Breast epithelium (tissue), 4 donors: ENCODE measurements at places on chromosomes 2 and 18.

DNA sequence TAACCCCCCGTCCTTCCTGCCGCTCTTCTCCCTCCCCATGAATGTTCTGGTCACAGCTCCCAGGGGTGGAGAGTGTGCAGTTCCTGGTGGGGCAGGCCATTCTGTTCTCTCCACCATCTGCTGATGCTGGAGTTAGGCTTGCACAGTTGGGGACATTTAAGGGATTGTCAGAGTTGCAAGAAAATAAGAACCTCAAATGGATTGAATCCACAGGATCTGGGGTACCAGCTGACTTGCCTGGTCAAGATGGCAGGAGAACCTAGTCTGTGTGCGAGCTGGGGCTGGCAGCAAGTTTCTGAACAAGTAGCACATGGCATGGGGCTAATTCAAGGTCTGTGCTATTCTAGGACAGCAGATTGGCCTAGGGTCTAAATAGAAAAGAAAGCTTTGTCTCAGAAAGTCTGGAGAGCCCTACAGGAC, 60.8 kb upstream of the TXNDC2 start:
- peaks cover 24% of the 10 kb centered on the region for H3K4me1 ChIP-seq
- no peaks in the 10 kb centered on the region for H3K27me3 ChIP-seq
- H3K4me3 ChIP-seq: no peak overlapping the region
- H3K27ac ChIP-seq: peak overlapping the region; percentile 81

DNA sequence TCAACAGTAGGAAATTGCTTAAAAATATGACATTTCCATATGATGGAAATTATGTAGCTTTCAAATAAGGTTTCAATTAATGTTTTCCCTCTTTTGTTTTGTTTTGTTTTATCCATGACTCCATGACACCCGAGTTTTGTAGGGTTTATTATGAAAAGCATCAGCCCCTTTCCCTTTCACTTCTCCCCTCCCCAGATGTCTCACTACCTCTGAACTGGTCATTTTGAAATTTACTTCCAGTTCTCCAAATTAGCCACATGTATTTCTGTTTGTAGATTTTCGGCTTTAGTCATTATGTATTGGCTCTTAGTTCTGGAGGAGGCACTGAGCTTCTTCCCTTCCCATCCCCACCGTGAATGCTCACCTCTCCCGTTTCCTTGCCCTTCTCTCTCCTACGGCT, 18.6 kb upstream of the VPS4B start:
- no peaks in the 10 kb centered on the region for H3K4me1 ChIP-seq
- no peaks in the 10 kb centered on the region for H3K36me3 ChIP-seq
- no peak for DNase-seq
- H3K27ac ChIP-seq: no peak overlapping the region
- no peak overlapping the region for H3K4me3 ChIP-seq

- DNase-seq: no peak
- H3K4me3 ChIP-seq: no peak overlapping the region
- no peaks in the 10 kb centered on the region for H3K27me3 ChIP-seq
- H3K4me1 ChIP-seq: no peaks in the 10 kb centered on the region
- H3K36me3 ChIP-seq: no peaks in the 10 kb centered on the region
These were observed 262.6 kb upstream of the DDX18 start for GRCh38 chr2:117551858-117552257.

- no peak for DNase-seq
- H3K36me3 ChIP-seq: no peaks in the 10 kb centered on the region
- H3K4me3 ChIP-seq: no peak overlapping the region
These were observed 30.1 kb downstream of the TGIF1 start for GRCh38 chr18:3479978-3480509.

DNA sequence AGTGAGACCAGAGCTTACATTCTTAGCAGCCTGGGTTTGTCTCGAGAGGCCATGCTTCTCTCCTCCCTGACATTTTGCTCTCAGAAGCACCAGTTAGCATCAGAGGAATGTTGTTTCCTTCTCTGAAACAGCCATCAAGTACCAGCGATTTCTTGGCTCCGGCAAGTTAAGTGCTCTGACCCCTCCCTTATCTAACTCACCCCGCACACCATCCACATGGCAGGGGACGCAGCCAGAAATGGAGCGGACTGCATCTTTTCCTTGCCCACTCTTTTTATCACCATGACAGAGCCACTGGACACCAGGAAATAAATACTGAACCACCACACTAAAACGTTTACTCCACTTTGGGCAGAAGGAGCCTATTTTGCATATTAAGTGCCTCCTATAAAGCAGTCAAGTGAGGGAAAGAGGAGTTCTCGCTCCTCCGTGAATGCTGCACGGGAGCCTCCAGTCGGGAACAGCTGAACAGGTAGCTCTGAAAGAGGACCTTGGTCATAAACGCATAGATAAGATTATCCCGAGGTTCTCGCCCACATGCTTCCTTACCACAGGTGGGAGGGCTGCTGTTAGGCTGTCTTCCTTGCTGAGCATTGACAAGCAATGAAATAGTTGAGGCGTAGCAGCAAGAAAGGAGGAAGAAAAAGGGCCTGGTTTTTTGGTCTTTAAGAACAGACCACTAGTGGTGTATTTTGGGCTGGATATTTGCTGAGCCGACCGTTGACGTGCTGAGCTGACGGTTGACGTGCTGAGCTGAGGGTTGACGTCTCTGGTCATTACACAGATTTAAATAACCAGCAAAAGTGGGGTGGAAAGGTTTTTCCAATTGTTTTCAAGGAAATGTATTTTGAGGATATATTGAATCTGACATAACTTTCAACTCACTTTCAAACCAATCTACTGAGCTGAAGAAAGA, 71.4 kb upstream of the ITGB6 start:
- no peaks in the 10 kb centered on the region for H3K27me3 ChIP-seq
- H3K27ac ChIP-seq: peak overlapping the region; percentile 97
- no peak overlapping the region for H3K4me3 ChIP-seq
- no peaks in the 10 kb centered on the region for H3K36me3 ChIP-seq
- no peaks in the 10 kb centered on the region for H3K4me1 ChIP-seq

DNA sequence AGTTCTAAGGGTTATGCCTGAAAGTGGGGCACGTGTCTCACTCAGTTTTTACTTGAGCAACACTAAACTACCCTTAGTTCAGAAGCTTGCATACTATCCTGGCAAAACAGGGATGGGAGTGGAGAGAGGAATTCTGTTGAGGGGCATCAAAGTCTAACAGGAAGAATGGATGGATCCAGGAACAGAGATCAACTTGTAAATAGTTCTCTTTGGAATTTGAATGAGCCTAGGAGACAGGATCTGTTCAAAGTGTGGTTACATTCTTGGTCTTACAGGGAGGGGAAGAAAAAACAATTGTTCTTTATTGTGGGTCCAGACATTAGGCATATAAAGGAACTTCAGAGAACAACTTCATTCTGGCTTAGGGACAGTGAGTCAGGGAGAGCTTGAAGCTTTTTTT, 560.2 kb downstream of the CNTNAP5 start:
- H3K36me3 ChIP-seq: no peaks in the 10 kb centered on the region
- no peaks in the 10 kb centered on the region for H3K27me3 ChIP-seq
- H3K4me3 ChIP-seq: no peak overlapping the region
- no peak for DNase-seq
- H3K4me1 ChIP-seq: no peaks in the 10 kb centered on the region

DNA sequence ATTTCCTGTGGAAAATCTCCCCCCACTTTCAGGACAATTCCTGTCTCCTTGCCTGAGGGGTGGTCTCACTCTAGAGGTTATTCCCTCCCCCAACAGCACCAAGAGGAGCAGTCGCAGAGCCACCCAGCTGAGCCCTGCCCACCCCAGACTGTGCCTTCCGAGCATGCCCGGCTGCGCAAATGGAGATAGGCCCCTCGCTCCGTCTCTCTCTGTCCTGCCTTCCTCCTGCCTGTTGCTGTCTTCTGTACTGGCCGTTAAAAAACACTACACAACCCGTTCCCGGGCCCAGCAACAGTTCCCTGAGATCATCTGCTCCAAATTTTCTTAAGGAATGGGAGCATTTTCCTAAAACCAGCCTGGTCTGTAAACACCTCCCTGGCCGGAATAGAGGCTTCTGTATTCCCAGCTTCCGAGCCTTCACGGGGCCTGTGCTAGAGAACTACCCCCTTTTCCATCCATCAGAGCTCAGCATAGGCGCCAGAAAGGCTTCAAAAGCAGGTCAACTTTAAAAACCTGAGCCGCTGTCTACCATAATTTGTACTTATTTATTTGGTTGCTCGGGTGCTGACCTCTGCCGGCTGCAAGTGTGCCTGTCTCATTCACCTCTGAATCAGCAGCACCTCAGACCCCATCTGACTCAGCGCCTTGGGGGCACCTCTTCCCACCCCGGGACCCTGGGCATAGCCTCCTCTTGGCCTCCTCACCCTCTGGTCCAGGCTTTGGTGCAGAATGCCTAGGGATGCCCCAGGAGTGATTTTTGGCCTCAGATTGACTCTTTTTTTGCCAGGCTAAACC, 159.4 kb downstream of the PXDN start:
- no peaks in the 10 kb centered on the region for H3K27me3 ChIP-seq
- H3K36me3 ChIP-seq: no peaks in the 10 kb centered on the region
- no peak overlapping the region for H3K4me3 ChIP-seq
- no peaks in the 10 kb centered on the region for H3K4me1 ChIP-seq
- DNase-seq: peak; percentile 20

- H3K4me3 ChIP-seq: no peak overlapping the region
- DNase-seq: no peak
- no peaks in the 10 kb centered on the region for H3K27me3 ChIP-seq
- H3K27ac ChIP-seq: no peak overlapping the region
These were observed 78.6 kb downstream of the SH3YL1 start for GRCh38 chr2:185221-185620.

- peaks cover 7% of the 10 kb centered on the region for H3K4me1 ChIP-seq
- no peak overlapping the region for H3K4me3 ChIP-seq
- no peaks in the 10 kb centered on the region for H3K27me3 ChIP-seq
- peak overlapping the region; percentile 94 for H3K27ac ChIP-seq
These were observed 67.2 kb downstream of the POLR1A start for GRCh38 chr2:86038291-86039081.

- no peak overlapping the region for H3K27ac ChIP-seq
- H3K4me1 ChIP-seq: no peaks in the 10 kb centered on the region
- H3K27me3 ChIP-seq: no peaks in the 10 kb centered on the region
- DNase-seq: no peak
- H3K36me3 ChIP-seq: no peaks in the 10 kb centered on the region
These were observed 32.5 kb downstream of the CPO start for GRCh38 chr2:206971805-206972204.

GRCh38 chr2:113190871-113191270, 17.1 kb downstream of the PSD4 start:
- H3K4me3 ChIP-seq: no peak overlapping the region
- H3K36me3 ChIP-seq: no peaks in the 10 kb centered on the region
- H3K4me1 ChIP-seq: no peaks in the 10 kb centered on the region
- no peak for DNase-seq

DNA sequence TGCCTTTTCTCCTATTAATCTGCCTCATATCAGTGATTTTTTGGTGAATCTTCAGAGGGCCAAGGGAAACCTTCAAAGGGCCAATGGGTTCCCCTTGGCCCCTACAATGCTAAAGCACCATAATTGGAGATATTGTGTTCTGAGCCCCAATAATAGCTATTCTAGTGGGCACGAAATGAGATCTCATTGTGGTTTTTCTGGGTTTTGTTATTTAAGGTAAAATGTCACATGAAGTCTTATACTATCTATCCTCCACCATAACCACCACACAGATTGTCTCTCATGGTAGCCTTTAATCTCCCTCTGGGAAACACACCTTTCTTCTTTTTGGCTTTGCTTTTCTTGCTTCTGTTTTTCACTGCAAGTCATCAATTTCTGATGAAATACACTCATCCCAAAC, 152.8 kb downstream of the B3GNT2 start:
- DNase-seq: no peak
- no peaks in the 10 kb centered on the region for H3K4me1 ChIP-seq
- no peak overlapping the region for H3K4me3 ChIP-seq
- H3K27ac ChIP-seq: no peak overlapping the region
- H3K36me3 ChIP-seq: no peaks in the 10 kb centered on the region
- no peaks in the 10 kb centered on the region for H3K27me3 ChIP-seq

DNA sequence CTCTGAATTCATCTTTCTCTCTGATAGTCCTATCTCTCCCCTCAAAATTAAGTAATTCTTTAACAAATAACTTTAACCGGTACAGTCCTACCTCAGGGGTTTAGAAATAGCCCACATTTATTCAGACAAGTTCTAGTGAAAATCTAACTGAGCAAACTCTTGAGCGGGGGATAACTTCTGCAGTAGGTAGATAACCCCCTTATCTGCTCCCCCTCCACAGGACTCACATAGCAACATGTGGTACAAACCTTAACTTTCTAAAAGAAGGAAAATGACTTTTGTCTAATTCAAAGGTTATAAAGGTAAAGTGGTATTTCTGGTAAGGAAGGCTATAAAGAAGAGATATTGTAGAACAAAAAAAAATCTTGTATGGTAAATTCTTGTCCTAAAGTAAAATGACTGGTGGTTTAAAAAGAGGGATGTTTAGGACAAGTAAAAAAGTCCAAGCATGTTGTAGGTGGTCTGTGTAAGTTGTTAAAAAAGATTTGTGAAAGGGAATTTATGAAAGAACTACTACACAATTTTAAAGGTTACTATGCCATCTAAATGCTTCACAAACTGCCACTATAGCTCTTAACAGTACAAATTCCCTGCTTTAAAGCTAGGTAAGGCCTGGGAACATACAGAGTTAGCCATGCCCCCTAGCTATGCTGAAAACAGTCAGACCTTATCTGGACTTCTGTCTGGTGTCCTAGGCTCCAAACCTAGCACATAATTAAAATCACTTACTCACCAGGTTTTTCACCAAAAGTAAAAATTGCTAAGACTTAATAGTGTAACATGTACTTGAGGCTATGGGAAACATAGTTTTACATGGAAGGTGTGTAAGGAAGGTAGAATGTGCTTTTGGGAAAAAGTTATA, 8.1 kb upstream of the RPIA start:
- no peak for DNase-seq
- no peaks in the 10 kb centered on the region for H3K4me1 ChIP-seq
- no peaks in the 10 kb centered on the region for H3K36me3 ChIP-seq
- no peaks in the 10 kb centered on the region for H3K27me3 ChIP-seq
- no peak overlapping the region for H3K4me3 ChIP-seq

GRCh38 chr2:27191070-27191829, 20.6 kb upstream of the ATRAID start:
- H3K4me1 ChIP-seq: no peaks in the 10 kb centered on the region
- no peak overlapping the region for H3K27ac ChIP-seq
- no peaks in the 10 kb centered on the region for H3K36me3 ChIP-seq
- DNase-seq: peak; percentile 53
- no peak overlapping the region for H3K4me3 ChIP-seq
- no peaks in the 10 kb centered on the region for H3K27me3 ChIP-seq
